ENCODE measurements at places on chromosomes 16 and 17.

DNA sequence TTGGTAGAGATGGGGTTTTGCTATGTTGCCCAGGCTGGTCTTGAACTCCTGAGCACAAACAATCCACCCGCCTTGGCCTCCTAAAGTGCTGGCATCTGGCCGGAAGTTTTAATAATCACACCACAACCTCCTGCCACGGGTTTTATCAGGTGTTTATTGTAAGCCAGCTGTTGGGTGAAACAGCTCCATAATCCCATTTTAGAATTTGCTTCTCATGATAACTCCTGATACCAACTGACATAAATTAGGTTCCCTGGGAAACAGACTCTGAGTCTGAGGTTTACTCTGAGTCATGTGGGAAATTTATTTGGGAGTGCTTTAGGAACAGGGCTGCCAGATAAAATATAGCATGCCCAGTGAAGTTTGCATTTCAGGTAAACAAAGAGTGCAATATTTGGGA, 122.6 kb upstream of the MED13 start:
- no peak for DNase-seq

- DNase-seq = no peak
Observed at GRCh38 chr16:2497695-2498484, 15.9 kb upstream of the ATP6V0C start.

GRCh38 chr17:823501-823902, 41.3 kb downstream of the MRM3 start:
- no peak for DNase-seq

DNA sequence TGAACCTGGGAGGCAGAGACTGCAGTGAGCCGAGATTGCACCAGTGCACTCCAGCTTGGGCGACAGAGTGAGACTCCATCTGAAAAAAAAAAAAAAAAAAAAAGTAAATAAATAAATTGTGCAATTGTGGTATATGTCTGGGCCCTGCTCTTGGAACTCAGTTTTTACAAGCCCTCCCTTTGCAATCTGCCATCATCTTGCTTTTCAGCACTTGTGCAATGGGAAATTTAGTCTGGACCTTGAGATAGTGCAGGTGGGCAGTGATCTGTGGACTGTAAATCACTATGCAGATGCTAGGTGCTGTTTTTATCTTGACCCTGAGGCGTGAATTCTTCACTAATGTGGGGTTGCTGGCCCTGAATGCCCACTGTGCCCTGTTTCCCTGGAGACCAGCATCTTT, 6.5 kb upstream of the RAP1GAP2 start:
- no peak for DNase-seq
